ENCODE measurements at places on chromosomes 6 and 20. TPM values are rescaled to one million over a fixed set of nuclear protein-coding genes. Genes with fewer than 3 reads are reported as not detected.

- no peak for DNase-seq
Observed at GRCh38 chr6:100160930-100161329, 166.9 kb upstream of the MCHR2 start.

GRCh38 chr6:113011389-113011788 is 664.3 kb downstream of the RFPL4B start:
- DNase-seq: no peak

- no peak for DNase-seq
Observed at GRCh38 chr20:56606174-56606945, 22.7 kb upstream of the TFAP2C start.

GRCh38 chr20:59752704-59753460 is 148.5 kb downstream of the PHACTR3 start:
- no peak for DNase-seq

DNA sequence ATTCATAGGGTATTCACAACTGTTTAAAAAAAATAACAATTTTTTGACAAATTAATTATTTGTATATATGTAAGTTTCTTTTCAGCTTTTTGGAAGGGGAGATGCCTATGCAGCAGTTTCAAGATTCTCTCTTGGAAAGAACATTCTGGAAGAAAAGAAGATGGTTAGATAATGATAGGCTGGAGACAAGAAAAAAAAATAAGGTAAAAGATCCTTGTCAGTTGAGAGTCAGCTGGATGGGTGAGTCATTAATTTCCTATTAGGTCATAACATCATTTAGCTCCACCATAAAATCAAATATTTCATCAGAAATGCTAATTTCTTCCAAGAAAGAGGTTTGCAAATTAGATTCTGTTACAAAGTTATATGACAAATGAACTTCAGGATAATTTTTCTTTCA is 880.4 kb downstream of the EPHA7 start:
- DNase-seq: no peak

Gene PNPLA1
- not detected for total RNA-seq

Gene XKR7
- not detected for total RNA-seq

Gene LRRC1
- 8.7 TPM for total RNA-seq

Gene CBLN4
- not detected for total RNA-seq

All from glomerular endothelial cell (primary cell).